Activated CD4-positive, alpha-beta T cell treated with anti-CD3 and anti-CD28 coated beads, Interleukin-10, Interleukin-2, amounts not matched to agents 100 ng/mL and 50 ng/mL, durations not matched to agents 16 hours and 8 hours (primary cell): ENCODE measurements at places on chromosomes 6 and 20.

- DNase-seq = no peak
These were observed 289.9 kb downstream of the KIF16B start for GRCh38 chr20:16283307-16283706.

GRCh38 chr20:2132461-2132901 lies 30.9 kb downstream of the STK35 start:
- no peak for DNase-seq

DNA sequence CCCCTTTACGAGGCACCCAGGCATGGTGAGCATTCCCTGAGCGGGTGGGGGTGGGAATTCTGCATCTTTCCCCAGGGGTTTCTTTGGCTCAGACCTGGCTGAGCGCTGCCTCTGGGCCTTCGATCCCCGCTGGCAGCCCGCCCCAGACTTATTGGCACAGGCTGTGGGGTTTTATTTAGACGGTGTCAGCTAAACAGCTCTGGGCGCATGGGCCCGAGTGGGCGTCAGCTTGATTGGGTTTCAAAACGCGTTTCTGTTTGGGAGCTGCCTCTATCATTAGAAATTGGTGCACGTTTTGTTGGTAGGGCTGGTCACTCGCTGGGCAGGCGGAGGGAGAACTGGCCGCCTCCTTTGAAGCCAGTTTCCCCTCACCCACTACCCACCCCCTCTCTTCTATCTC lies 21.0 kb downstream of the PMEPA1 start:
- no peak for DNase-seq

- DNase-seq = no peak
These were observed 48.3 kb upstream of the TBC1D32 start for GRCh38 chr6:121382467-121383121.

DNA sequence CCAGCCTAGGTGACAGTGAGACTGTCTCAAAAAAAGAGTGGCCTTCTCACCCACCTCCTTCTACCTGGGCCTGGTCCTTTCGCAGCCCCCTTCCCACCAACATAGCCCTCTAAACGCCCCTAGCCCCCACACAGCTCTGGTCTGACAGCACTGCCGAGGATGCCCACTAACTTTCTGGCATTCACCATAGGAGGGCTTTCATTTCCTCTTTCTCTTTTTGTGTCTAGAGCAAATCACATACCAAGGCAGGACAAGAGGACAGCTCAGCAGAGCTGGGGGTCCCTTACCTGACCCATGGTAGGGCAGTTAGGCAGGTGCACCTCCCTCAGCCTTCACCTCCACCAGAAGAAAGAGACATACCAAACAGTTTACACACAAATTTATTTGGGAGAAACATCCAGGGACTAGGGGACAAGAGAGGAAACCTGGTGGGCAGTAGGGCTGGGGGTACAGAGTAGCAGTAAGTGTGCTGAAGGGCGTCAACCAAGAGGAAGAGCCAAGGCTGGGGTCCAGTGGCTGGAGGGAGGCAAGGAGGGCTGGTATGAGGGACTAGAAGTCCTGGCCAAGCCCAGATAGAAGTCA lies 4.5 kb downstream of the LY6G5C start:
- DNase-seq = no peak

- no peak for DNase-seq
These were observed 691.5 kb upstream of the MAP3K7 start for GRCh38 chr6:91278416-91278815.

DNA sequence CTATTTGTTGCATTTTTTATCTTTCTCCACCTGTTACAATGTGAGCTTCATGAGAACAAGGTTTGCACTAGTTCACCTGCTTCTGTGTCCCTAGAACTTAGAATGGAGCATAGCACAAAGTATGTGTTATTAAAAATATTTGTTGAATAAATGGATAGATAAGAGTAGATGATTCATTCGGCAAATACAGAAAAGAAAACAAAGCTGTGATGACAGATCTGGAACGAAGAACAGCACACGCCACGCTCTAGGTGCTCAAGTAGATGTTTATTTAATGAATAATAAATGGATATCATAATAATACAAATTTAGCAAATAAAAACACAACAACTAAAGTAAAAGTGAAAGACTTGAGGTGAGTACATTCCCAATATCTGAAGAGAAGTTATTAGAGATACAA lies 273.1 kb downstream of the HAO1 start:
- DNase-seq = no peak

DNA sequence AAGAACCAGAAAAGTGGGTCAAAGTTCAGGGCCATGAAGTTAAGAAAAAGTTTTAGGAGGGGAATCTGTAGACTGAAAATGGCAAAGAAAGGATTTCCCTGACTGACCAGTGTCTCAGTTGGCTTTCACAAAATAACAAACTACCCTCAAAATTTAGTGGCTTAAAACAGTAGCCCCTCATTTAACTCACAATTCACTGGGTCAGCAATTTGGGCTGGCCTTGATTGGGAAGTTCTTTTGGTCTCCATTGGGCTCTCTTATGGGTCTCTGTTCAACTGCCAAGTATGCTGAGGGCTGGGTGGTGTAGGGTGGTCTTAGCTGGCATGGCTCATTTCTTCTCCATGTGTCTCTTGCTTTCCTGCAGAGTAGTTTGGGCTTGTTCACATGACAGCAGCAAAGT lies 161.5 kb downstream of the PLCB4 start:
- DNase-seq = no peak

GRCh38 chr20:24649787-24650490 lies 180.5 kb downstream of the SYNDIG1 start:
- DNase-seq = no peak

- DNase-seq = no peak
These were observed 32.5 kb downstream of the NDUFAF5 start for GRCh38 chr20:13817342-13817741.

DNA sequence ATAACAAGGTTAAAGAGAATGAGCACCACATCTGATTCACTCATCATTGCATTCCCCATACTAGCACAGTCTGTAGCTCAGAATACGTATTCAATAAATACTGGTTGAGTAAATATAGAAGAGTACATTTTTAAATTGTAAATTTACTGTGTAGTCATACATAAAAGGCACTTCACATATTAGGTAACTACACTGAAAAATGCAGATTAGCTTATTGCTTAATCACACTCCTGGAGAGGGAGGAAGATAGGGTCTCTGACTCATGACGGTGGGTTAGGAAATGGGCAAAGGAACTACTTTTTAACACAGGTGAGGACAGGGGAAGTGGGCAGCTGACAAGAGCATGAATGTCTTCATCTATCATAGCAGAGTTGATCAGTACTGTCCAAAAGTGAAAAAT lies 133.2 kb downstream of the TBC1D32 start:
- DNase-seq = no peak

DNA sequence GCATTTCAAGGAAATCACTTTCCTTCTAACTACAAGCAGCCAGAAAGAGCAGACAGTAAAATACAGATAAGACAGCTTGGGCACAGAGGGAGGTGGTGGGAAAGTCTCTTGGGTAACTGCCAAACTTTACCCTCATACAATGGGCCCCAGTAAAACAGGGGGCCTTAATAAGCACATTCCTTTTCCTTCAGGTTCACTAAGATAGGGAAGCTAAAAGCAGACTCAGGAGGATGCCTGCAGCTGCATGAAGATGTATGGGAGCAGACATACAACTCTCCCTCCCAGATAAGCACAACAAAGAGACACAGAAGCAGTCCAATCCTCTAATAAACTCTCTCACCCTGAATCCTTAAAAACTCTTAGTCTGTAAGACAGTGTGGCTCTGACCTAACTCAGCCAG lies 49.0 kb downstream of the SIM1 start:
- DNase-seq = no peak
